ENCODE measurements at places on chromosomes 7 and 10.

- DNase-seq, result no peak
Measured at GRCh38 chr10:45106236-45106856, 105.6 kb downstream of the ZNF22 start.

- DNase-seq, result no peak
Measured at GRCh38 chr7:152395112-152395511, 40.7 kb downstream of the KMT2C start.

DNA sequence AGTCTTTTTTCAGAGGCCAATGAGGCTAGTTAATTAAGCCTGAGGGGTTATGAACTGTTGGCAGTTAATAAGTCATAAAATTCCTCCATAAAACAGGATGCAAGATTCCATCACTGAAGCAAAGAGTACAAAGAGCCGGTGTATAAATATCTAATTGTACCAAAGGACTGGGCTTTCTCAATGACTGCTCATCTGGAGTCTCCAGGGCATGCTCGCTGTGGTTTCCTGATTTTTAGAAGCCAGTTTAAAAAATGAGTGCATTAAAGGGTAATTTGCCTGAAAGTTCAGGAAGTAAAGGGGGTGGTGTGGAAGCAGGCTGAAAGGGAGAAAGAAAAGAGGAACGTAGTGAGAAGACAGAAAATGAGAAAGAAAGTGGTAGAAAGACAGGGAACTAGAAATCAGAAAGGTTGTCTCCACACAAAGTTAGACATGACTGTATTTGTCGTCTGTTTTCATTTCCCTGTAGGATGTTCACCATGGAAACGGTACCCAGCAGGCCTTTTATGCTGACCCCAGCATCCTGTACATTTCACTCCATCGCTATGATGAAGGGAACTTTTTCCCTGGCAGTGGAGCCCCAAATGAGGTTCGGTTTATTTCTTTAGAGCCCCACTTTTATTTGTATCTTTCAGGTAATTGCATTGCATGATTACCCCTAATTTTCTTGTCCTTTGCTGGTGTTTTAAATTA is 282.3 kb downstream of the TWIST1 start:
- no peak for DNase-seq

GRCh38 chr10:31187607-31188210 is 131.3 kb upstream of the ZEB1 start:
- DNase-seq, result no peak

- DNase-seq, result no peak
Measured at GRCh38 chr7:50211130-50212015, 93.1 kb upstream of the IKZF1 start.

- DNase-seq, result peak; percentile 45
Measured at GRCh38 chr10:70742537-70743429, 42.4 kb downstream of the TBATA start.

DNA sequence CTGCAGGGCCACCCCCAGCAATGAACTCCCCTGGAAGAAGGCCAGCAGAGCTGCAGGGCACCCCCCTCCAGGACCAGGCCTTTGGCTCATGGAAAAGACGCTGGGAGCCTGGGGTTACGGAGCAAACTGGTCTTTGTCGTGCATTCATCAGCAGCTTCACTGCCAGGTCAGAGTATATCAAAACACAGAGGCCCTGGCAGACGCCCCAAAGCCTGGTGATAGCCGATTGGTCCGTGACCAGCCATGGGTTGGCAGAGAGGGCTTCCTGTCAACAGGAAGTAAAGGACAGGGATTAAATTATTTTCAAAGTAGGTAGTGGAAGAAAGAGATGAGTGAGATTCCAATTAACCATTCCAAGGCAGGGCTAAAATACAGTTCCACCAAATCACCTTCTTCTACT is 9.0 kb downstream of the PRKAG2 start:
- no peak for DNase-seq

GRCh38 chr10:100897976-100898375 is 14.8 kb upstream of the SLF2 start:
- DNase-seq, result no peak

DNA sequence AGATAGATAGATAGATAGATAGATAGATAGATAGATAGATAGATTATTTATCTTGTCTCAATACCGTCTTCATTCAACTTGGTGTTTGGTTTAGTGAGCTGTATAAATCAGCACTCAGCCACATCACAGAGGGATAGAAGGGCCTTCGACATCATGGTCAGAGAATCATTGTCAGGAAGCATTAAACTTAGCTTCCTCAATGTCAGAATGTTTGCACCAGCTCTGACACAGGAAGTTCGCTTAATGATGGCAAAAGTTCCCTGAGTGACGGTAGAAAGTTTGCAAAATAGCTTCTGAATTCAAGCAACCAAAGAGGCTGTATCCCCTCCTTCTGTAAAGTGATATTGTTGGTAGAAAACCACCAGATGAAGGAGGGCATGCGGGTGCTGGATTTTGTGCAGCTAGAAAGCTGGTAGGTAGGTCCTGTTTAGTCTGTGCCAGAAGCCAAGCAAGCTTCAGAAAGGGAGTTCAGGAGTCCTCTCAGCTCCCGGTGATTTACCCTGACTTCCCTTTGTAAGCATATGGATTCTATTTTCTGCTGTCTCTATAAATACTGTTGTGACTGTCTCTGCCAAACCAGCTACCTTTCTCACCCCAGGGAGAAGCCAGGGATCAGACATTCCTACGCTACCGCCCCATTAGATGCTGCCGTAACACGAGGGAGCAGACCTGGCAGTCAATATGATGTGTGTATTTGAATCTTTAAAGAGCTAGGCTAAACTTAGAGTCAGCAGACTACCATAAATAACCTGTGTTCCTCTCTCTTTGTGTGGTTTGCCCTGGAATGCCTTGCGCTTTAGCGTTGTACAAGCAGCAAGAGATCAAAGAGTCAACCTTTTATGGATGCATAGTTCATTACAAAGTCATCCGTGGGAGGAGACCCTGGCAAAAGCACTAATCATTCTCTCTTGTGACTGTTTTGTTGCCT is 200.5 kb upstream of the KIAA1217 start:
- no peak for DNase-seq

DNA sequence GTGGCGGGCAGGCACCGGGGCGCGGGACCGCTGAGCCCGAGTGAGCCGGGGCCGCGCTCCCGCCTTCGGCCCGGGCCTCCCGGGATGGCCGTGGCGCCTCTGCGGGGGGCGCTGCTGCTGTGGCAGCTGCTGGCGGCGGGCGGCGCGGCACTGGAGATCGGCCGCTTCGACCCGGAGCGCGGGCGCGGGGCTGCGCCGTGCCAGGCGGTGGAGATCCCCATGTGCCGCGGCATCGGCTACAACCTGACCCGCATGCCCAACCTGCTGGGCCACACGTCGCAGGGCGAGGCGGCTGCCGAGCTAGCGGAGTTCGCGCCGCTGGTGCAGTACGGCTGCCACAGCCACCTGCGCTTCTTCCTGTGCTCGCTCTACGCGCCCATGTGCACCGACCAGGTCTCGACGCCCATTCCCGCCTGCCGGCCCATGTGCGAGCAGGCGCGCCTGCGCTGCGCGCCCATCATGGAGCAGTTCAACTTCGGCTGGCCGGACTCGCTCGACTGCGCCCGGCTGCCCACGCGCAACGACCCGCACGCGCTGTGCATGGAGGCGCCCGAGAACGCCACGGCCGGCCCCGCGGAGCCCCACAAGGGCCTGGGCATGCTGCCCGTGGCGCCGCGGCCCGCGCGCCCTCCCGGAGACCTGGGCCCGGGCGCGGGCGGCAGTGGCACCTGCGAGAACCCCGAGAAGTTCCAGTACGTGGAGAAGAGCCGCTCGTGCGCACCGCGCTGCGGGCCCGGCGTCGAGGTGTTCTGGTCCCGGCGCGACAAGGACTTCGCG is 534 bp downstream of the FZD9 start:
- no peak for DNase-seq

- DNase-seq, result no peak
Measured at GRCh38 chr7:97842772-97843345, 29.3 kb downstream of the ASNS start.

Measured in AG09319 (cell line).